ENCODE measurements at places on chromosomes 11 and 22.

DNA sequence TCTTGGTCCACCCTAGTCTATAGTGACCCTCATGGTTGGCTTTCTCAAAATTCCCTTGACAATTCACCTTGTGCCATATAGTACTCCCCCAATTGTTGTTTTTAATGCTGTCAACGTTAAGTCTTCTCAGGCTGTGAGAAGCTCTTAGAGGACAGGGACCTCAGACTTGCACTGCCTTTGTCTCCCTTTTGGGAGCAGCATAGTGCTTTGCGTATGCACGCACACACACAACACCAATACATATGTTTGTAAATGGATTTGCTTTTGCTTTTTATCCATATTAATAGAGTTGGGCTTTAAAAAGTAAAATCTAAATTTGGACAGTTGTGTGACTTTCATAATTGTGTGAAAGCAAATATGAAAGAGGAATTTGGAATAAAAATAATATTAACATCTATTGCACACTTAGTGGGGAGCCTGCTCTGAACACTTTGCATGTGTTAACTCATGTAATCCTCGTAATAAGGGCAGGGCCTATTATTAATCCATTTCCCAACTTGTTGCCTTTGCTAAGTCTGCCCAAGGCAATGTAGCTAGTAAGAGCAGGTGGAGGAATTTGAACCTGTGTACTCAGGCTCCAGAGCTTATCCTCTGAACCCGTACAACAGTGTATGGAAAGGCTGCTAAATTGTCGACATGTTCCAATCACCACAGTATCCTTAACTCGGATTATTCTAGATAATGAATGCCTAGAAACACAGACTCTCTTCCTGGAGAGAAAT is 257.7 kb upstream of the NARS2 start:
- DNase-seq = no peak

DNA sequence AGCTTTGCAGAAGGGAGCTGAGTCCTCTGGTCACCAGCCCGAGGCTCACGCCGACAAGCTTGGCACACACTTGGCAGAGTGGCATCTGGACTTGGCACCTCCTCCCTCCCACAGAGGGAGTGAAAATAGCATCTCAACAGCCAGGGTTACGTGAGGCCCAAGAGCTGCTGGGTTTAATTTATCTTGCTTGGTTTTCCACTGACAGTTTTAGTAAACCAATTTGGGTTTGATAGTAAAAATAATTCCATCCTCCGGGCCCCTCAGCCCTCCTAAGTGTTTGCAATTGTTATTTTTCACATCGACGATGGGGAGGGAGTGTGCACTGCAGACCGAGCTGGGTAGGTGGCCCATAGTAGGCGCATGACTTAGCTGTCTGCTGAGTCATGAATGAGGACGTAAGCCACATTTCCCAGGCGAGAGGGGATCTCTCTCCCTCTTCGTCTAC is 107.6 kb upstream of the ASPHD2 start:
- no peak for DNase-seq

DNA sequence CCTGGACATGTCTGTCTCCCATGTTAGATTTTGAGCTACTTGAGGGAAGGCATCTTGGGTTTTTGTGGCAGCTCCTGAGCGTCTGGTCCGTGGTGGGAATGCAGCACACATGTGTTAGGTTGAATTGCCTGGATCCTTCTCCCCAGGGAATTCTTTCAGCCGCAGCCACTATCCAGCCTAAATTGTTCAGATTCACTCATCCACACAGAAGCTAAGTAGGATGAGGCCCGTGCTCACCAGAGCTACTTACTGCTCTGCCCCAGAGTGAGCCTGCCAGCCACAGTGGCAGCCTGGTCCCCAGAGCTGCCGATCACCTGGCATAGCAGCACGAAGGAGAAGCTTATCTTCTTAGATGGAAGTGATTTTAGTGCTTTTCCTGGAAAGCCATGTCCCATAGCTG is 34.4 kb upstream of the SORL1-AS1 start:
- no peak for DNase-seq

DNA sequence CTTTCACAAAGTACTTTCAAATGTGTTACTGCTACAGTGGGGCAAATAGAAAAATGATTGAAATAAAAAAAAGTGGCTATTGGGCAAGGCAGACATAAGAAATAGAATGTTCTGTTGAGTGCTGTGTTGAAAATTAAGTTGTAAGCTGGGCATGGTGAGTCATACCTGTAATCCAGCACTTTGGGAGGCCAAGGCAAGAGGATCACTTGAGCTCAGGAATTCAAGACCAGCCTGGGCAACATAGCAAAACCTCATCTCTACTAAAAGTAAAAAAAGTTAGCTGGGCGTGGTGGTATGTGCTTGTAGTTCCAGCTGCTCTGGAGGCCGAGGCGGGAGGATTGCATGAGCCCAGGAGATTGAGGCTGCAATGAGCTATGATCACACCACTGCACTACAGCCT is 26.9 kb upstream of the LDHA start:
- DNase-seq = no peak

DNA sequence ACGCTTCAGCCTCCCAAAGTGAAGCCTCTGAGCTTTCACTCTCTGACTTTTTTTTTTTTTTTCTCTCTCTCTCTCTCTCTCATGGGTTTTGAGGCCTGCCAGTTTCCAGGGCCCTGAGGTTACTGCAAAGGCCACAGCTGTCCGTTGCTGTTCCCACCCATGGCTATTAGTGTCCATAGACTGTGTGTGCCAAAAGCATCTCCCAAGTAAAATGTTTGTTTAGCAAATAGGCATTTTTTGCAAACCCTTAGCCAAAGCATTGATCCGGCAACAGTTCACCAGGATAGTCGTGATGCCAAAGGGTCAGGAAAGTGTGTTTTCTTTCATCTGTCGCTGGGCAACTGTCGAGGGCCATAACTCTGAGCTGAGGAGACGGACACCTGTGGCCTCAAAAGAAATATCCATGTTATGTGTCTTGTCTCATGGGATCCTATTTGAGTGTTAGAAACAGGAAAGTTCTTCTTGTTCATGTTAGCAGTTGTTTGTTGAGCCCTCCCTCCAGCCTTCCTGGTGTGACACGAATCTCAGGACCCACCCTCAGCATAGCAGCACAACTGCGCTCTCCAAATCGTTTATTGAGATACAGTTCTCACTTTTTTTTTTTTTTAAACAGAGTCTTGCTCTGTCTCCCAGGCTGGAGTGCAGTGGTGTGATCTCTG is 18.4 kb downstream of the FADS2 start:
- DNase-seq = no peak

DNA sequence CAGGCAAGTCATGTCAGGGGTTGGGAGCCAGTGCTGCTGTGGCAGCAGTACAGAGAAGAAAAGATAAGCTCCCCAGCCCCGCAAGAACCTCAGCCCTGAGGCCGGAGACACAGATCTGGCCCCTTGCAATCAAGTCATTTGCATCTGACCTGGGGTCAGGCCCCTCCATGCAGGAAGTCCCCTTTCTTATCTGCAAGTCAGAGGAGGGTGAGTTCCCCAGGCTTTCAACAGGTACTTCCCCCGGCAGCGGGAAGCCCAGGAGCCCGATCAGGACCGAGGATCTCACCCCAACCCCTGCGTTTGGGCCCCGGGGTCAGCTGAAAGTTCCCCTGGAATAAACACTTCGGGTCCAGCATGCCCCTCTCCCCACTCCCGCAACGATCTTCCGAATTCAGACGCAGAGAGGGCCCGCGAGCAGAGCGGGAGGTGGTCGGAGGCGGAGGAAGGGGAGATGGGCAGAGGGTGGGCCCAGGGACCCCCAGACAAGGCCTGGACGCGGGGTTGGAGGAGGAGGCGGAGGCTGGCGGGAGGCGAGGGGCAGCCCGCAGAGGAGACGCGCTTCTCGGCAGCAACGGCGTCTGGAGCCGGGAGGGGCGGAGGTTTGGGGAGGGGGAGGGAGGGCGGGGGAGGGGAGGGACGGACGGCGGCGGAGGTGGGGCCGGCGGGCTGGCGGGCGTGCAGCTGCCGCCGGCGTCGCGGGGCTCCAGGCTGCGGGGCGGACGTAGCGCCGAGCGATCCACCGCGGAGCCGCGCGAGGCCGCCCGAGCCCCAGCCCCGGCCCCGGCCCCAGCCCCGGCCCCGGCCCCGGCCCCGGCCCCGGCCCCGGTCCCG is at the start of gene TSPAN18:
Gene TSPAN18, plus strand, starts transcription at position 680 of the 831 bp plus-strand sequence. CDS start 179,455 bp downstream, outside the sequence.
- peak; percentile 94 for DNase-seq

GRCh38 chr11:125379981-125380380 is 116.1 kb downstream of the FEZ1 start:
- DNase-seq = no peak

GRCh38 chr11:65150509-65151299 is 16.4 kb upstream of the SYVN1 start:
- no peak for DNase-seq

DNA sequence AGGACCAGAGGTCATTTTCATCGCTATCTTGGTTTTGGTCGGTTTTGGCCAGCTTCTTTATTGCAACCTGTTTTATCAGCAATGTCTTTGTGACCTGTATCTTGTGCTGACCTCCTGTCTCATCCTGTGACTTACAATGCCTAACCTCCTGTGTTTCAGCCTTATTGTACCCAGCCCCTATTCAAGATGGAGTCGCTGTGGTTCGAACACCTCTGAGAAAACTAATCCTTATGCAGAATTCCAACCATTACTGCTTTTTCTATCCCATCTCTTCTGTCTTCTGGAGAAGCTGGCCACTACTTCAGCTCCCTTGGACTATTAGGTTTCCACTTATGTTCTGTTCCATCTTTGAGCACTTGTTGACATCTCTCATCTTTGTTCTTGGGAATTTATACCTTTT is 62.6 kb downstream of the METTL15 start:
- no peak for DNase-seq

GRCh38 chr11:61447601-61448551 is 18.0 kb downstream of the SDHAF2 start:
- DNase-seq = no peak

- no peak for DNase-seq
Measured at GRCh38 chr22:50089231-50089630, 575 bp upstream of the MOV10L1 start.

GRCh38 chr11:123111465-123111864 is 49.5 kb upstream of the HSPA8 start:
- DNase-seq = peak; percentile 36
